ENCODE measurements at places on chromosomes 11 and 22. TPM values are rescaled to one million over a fixed set of nuclear protein-coding genes. Genes with fewer than 3 reads are reported as not detected.
A peak's percentile ranks its signal among the peaks of the same experiment; 100 is the strongest.

DNA sequence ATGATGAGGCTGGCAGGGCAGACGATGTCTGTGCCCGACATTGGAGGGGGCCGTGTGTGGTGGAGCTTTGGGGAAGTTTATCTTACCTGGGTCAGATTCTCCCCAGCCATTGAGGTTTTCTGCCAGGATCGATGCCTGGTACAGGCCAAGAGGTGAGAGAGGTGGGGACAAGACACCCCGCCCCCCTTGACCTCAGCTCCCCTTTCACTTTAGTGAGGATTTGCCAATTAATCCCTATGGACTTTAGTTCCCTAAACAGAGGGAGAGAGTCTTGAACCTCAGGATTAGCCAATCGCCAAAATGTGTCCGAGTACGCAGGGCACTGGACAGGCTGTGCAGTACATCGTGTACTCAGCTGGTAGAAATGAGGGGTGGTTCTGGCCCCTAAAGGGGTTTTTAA lies 541 bp downstream of the HORMAD2 start:
- no peak for DNase-seq

GRCh38 chr22:32587449-32587848 lies 112.8 kb downstream of the FBXO7 start:
- peak; percentile 80 for DNase-seq

OR56A1 gene
- not detected for polyA plus RNA-seq

DNA sequence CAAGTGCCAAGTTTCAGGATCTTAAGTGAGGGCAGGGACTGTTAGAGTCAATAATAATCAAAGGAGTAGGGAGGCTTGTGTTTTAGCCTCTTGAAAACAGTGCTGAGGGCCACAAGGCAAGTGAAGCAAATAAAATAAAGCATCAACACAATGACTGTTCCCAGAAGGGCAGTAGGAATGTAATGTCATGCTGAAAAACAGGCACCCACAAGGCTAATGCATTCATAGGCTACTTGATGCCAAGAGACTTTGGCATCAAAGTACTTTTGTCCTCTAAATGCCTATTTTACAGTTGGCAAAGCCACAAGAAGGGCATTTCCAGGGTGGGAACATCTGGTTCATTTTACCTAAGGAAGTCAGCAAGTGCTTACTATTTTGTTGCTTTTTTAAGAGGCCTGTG lies 22.9 kb downstream of the RAB39A start:
- DNase-seq: no peak

- DNase-seq: no peak
Observed at GRCh38 chr22:19654338-19654987, 59.8 kb upstream of the SEPTIN5 start.

All from right cardiac atrium (tissue), 5 donors.